Fibroblast of skin of back (primary cell): ENCODE measurements at places on chromosomes 11 and 22.

- peak; percentile 37 for DNase-seq
These were observed 14.0 kb upstream of the SESN3 start for GRCh38 chr11:95245038-95245437.

- DNase-seq, result no peak
These were observed 152.0 kb downstream of the LRRC4C start for GRCh38 chr11:41307296-41308080.

DNA sequence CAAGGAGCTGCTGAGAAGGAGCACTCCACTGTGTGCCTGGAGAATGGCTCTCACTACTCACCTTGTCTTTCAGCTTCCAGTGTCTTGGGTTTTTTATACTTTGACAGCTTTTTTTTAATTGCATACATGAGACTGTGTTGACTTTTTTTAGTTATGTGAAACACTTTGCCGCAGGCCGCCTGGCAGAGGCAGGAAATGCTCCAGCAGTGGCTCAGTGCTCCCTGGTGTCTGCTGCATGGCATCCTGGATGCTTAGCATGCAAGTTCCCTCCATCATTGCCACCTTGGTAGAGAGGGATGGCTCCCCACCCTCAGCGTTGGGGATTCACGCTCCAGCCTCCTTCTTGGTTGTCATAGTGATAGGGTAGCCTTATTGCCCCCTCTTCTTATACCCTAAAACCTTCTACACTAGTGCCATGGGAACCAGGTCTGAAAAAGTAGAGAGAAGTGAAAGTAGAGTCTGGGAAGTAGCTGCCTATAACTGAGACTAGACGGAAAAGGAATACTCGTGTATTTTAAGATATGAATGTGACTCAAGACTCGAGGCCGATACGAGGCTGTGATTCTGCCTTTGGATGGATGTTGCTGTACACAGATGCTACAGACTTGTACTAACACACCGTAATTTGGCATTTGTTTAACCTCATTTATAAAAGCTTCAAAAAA lies 72.6 kb downstream of the NCAPD3 start:
- no peak for DNase-seq

GRCh38 chr22:29269230-29269604 lies 1.1 kb downstream of the EWSR1 start:
- DNase-seq, result no peak

DNA sequence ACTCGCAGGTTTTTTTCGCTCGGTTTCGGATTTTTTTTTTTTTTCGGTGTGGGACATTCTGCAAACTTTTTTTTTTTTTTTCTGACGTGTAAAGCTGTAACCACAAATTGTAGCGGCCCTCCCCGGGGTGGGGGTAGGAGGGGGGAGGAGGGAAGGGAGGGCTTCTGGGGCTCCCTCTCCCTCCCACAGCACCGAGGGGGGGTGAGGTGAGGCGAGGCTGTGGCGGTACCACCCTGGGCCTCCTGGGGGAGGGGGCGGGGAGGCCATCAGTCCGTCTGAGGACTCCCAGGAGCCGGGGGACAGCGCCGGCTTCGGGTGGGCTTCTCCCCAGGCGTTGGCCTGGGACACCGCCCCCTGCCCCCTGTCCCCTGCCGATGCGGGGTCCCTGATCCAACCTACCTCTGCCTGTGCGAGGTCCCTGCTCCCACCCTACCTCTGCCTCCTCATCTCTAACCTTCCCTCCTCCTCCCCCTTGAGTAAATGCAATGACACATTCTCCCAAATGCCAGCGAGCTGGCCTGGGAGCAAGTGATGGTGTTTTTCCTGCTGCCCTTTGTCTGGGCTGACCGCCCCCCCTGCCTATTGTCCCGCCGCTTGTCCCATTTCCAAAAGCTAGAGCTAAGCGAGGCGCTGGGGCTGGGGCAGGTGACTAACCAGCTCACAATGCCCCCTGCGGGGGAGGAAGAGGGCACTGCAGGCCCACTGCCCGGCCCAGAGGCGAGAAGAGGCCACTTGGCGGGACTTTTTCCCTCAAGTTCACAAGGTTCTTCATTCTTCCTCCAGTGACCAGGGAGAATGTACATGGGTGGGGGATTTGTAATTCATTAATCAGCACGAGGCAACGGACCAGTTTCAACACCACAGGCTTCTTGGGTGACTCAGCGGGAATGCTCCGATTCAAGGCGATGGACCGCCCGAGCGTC lies 511 bp upstream of the CLCF1 start:
- DNase-seq, result peak; percentile 98

DNA sequence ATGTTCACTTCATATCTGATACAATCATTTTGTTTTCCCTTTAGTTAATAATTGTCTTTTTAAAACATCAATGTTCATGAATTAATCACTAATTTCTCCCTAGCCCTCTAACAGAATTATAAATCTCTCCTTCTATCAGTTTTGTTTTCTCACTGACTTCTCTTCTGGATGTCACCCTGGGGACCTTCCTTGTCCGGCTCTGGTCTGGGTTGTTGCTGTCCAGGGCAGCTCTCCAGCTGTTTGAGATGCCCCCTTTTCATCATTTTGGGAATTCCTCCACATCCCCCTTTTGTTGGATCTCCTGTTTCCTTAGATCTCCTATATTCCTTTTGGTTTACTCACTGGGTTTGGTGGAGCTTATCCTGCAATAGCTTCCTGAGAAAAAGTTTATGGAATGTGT lies 35.6 kb upstream of the PSMA1 start:
- DNase-seq, result no peak

GRCh38 chr11:93547773-93548172 lies 4.6 kb upstream of the SMCO4 start:
- no peak for DNase-seq

DNA sequence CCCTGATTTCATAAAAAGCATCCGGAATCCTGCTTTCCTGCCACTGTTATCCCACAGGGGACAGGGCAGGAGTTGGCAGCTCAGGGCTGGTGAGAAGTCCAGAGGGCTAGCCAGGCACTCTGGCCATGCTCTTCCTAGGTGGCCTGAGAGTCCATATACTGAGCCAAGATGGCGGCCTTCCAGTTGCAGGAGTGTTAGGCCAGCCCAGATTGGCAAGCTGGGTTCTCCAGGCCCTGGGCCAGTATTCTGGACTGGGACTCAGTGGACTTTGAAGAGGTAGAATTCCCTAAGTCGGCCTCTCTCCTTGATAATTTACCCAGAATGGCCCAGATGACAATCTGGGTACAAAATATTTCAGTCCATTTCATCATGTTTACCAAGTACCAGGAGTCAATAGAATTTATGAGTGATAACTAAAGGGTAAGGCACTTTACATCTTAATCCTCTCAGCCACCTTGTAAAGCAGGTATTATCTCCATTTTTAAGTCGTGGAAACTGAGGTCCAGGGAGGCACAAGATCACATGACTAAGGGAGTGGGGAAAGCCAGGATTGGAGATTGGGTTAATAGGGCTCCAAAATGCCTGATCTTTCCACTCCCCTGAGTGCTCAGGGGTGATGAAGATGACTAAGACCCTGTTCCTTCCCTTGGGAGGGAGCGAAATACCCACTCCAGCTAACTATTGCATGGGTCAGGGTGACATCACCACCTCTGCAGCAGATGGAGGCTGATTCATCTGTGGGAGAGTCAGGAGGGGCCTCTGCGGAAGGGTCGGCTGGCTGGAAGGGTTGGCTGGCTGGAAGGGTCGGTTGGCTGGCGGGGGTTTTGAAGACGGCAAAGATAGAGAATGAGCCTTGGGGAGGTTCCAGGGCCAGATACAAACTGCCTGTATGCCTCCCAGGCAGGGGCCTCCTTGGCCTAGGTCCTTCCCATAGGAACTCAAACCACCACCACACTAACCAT lies 1.2 kb upstream of the MICALL1 start:
- DNase-seq, result peak; percentile 100

DNA sequence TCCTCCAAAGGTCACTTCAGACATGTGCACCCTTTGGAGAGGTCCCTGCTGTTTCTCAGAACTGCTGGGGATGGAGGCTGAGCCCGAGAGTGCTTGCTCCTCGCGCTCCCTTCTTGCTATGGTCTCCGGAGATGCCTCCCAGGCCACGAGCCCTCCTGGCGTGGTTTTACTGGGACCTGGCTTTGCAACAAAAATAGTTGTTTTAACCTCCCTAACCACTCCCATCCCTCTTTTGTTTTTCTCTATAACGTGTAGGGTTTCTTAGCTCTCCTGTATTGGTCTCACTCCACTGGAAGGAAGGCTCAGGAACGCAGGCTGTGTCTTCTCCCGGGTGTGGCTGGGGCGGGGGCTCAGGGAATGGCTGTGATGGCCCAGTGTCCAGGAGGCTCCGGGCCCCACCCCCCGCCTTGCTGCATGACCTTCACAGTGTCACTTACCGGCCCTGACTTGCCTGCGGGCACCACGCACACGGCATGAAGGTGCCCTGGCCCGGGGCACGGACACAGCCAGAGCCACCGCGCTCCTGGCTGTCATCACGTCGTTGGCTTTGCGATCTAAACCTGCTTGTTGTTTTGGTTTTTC lies 5.6 kb downstream of the PTDSS2 start:
- DNase-seq, result no peak

DNA sequence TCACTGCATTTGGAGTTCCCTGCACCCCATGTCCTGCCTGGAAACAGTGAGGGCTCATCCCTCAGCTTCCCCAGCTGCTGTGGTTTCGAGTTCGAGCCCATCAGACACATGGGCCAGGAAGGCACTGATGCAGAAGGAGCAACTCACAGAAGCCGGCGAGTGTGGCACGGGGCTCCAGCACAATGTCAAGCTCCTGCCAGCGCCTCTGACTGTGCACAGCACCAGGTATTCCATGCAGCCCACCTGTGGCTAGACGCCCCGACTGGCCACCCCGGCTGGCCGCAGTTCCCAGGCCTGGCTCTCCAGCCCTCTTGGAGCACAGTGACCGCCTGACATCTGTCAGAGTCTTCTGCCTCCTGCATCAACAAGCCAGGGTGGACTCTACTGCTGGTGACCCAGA lies 419.4 kb downstream of the SHANK2 start:
- no peak for DNase-seq

DNA sequence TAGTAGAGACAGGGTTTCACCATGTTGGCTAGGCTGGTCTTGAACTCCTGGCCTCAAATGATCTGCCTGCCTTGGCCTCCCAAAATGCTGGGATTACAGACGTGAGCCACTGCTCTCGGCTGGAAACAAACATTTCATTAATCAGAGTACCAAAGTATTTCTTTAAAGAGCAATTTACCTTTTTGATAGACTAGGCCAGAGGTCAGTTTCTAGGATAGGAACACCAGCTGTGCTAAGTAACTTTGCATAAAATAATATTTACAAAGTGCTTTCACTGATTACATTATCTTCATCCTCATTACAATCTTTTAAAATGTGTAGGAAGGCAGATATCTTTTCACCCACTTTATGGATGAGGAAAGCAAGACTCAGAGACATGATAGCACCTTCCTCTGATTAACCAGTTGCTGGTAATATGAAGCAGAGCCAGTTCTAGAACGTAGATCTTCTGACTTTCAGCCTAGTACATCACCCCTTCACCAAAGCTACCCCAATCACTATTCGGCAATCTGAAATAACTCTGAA lies 355.2 kb downstream of the SOX6 start:
- DNase-seq, result no peak

DNA sequence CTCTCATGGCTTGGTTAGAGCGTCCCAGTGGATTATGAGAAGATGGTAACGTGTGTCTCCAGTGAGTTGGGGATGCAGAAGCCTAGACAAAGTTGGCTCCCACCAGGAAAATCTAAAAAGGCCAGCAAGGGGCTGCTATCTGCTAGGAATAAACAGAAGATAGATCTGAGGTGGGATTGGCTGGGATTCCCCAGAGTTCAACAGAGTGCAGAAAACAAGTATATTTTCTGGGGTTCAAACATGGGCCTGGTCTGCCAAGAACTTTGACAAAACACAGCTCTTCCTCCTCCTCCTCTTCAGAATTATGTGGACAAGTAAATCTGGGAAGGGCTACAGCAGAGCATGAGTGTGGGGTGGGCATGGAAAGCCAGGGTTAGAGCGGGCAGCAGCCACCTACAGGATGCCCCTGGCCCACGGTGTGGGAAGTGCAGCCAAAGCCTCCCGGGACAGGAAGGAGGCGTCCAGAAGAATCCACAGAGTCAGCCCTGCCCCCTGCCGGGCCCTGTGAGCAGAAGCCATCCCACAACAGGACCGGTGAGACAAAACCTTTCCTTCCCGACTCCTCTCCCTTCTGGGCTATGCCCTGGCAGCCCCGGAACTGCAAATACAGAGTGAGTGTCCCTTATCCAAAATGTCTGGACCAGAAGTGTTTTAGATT lies 67.1 kb downstream of the CD82 start:
- peak; percentile 28 for DNase-seq

DNA sequence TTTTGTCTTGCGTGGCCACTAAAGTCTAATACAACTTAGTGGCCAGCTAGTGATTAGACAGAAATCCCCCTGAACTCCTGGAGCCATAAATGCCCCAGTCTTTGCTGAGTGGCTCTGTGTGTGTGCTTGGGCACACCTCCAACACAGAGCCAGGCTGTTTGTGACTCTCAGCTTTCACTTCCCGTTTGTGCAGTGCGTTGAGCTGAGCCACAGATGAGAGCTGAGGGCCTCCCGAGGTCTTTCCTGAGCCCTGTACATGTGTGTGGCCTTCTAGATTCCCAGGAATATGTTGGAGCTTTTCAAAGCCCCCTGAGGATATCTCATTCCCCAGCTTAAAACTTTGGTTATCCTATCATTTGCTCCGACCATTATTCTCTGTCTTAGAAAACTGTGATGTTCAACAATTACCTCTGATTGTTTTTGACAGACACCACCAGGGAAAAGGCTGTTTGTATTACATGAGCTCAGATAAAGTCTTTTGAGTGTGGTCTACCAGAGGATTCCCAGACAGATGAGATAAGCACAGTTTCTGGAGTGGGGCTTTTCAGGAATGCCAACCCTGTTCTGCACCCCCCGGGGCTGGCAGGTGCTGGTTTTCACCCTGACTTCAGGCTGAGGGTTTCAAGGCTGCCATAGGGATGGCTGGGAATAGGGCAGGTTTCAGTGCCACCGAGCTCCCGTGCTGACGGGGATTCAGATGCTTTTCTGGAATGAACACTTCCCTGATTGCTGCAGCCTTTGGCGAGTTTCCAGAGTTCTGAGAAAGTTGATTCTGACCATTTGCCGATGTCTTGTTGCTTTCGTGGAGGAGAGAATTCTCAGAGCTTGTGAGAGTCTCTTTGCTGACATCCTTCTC lies 23.8 kb downstream of the IGHMBP2 start:
- DNase-seq, result no peak

DNA sequence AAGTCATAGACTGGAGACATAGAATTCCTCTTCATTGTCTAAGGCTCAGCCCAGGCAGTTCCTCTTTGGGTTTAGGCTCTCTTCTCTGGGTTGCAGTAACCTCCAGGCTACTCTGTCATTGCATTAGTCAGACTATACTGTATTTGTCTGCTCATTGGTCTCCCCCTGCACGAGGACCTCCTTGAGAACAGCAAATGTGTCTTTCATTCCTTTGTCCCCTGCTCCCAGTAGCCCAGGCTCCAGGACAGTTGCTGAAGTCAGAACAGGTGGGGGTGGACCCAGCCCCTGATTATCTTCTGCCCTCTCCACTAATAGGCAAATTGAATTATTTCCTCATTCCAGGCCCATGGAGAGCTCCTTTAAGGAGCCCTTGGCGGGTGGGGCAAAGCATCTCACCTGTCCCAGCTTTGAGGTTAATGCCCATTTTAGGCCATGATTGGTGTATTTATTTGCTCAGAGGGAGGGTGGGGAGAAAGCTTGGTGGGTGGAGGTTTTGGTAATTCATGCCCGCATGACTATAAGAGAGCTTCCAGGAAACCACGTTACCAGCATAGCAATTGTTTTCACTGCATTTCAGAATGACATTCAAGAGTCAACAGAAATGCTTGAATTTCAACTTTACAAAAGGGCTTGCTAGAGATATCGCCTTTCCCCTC lies 40.9 kb downstream of the NAV2 start:
- peak; percentile 91 for DNase-seq
